ENCODE measurements at places on chromosomes 16 and 17. TPM values are rescaled to one million over a fixed set of nuclear protein-coding genes. Genes with fewer than 3 reads are reported as not detected.

DNA sequence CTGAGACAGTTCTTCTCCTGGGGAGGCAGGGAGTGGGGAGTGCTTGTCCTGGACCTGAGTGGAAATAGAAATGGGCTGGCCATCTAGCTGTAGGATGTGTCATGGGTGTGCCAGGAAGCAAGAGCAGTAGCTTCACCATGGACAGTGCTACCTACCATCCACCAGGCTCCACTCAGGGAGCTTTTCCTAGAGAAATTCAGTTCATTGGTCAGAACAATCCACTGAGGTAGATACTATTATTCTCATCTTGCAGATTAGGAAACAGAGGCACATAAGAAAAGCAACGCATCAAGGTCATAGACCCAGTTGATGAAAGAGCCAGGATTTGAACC, 372.0 kb downstream of the SLC39A11 start:
- no peak for DNase-seq

The EXOC7 gene
- 173 TPM for total RNA-seq

The MYADML2 gene
- total RNA-seq, result not detected

GRCh38 chr17:46790216-46790615, 28.3 kb downstream of the WNT3 start:
- DNase-seq, result no peak

GRCh38 chr17:16527298-16527697, 35.3 kb upstream of the LRRC75A start:
- no peak for DNase-seq

- no peak for DNase-seq
These were observed 852 bp downstream of the MARVELD3 start for GRCh38 chr16:71626858-71627213.

The TBC1D3K gene
- total RNA-seq, result not detected

DNA sequence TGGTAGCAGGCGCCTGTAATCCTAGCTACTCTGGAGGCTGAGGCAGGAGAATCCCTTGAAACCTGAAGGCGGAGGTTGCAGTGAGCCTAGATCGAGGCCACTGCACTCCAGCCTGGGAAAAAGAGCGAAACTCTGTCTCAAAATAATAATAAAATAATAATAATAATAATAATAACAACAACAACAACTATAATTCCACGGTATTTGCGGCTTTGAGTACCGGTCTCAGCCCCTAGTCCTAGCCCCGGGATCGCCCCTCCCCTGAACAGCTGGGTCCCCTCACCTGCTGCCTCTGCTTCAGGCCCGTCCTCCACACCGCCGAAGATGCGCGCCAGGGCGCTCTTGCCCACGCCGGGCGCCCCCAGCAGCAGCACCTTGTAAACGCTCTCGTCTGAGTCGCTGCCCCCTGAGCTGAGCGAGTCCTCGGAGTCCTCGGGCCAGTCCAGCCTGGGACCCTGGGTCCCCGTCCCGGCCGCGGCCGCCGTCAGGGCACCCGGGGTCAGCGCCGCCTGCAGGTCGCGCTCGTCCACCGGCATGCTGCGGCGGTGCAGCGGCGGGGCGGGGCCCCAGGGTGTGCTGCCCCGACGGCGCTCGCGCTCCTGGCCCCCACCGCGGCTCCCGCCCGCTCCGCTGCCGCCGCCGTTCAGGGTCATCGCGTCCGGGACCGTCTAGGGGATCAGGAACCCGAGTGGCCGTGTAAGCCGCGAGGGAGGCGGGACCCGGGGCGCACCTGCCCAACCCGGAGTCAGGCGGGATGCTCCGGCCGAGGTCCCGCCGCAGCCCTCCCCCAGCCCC, 611 bp downstream of the RRAD start:
- no peak for DNase-seq

GRCh38 chr16:78640886-78641285, 541.4 kb downstream of the WWOX start:
- DNase-seq, result no peak
